ENCODE measurements at places on chromosomes 12 and 14.

- DNase-seq = no peak
These were observed 15.1 kb downstream of the CALCOCO1 start for GRCh38 chr12:53712059-53712643.

DNA sequence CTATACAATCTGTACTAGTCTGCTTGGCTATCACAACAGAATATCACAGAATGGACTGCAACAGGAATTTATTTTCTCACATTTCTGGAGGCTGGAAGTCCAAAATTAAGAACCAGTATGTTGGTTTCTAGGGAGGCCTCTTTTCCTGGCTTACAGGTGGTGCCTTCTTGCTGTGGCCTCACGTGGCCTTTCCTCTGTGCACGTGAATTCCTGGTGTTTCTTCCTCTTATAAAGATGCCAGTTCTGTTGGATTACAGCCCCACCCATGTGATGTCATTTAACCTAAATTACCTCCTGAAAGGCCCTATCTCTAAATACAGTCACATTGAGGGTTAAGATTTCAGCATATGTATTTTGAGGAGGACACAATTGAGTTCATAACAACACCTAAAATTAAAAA is 32.1 kb upstream of the C2CD5 start:
- no peak for DNase-seq

DNA sequence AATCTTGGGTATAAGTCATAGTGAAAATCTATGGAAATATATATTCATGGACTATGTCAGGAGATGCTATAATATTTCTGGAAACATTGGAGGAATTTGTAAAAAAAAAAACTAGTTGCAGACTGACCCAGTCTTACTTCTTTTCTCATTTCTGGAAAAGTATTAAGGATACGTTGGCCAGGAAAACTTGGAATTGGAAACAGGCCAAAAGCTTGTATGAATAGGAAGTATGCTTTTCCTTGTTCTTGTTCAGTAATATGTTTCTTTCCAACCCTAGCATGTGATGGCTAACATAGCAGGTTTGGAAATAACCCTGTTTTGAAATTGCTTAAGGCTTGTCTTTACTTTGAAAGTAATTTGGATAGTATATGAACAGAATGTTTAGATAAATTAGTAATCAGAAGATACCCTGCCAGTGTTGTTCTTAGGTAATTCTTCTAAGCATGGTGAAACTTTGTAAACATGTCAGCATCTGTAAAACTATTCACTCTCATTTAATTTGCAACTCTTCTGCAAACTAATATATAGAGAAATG is 316.2 kb downstream of the NPAS3 start:
- DNase-seq = no peak

GRCh38 chr12:67710582-67710981 is 62.0 kb downstream of the DYRK2 start:
- no peak for DNase-seq

DNA sequence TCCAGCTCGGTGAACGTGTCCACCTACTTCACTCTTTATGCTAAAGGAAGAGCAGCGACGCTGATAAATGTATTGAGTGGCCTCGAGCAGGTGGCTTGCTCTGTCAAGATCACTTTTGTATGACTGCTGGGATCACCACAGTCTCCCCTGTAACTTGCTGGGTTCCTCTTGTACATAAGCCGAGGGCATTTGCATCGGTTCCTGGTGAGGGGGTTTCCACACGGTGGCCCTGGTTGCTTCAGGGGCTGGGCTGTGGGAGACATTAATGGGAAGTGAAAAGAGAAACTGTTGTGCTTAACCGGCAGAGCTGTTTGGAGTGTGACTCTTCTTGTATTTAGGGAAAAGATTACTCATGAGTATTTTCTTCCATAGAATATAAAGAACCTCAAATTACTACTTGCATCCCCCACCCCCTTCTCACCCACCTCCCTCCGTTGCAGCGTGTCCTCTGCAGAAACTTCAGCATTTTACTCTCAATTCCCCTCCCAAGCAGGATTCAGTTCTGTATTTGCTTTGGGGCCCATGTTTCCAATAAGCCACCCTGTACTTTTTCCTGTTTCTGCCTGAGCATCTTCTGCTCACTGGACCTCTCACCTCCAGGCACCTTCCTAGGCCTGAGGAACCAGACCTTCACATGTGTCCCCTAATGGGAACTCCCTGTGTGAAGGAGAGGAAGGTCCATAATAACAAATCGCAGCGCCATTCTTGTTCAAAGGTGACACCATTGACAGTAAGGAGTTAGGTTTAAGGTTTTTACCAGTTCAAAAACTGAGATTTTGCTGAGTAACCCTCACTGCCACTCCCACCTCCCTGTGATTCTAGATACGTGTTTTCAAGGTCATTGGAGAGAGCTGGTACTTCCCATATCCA is 187.0 kb downstream of the ETV6 start:
- no peak for DNase-seq

- no peak for DNase-seq
These were observed 185.5 kb upstream of the ATP2B1 start for GRCh38 chr12:89893972-89894706.

DNA sequence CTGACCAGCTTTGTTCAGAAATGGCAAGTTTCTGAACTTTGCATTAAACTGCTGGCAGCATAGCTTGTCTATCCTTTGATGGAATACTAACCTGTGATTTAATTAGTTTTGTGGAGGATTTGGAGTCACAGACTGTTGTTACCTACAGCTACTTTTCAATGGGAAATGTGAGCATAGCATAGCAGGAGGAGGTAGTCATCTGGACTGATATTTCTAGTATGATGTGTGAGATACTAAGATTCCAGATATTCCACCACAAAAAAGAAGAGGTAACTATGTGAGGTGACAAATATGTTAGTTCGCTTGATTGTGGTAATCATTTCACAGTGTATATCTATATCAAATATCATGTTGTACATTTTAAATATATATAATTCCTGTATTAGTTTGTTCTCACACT is 833.0 kb downstream of the SLC6A15 start:
- no peak for DNase-seq

DNA sequence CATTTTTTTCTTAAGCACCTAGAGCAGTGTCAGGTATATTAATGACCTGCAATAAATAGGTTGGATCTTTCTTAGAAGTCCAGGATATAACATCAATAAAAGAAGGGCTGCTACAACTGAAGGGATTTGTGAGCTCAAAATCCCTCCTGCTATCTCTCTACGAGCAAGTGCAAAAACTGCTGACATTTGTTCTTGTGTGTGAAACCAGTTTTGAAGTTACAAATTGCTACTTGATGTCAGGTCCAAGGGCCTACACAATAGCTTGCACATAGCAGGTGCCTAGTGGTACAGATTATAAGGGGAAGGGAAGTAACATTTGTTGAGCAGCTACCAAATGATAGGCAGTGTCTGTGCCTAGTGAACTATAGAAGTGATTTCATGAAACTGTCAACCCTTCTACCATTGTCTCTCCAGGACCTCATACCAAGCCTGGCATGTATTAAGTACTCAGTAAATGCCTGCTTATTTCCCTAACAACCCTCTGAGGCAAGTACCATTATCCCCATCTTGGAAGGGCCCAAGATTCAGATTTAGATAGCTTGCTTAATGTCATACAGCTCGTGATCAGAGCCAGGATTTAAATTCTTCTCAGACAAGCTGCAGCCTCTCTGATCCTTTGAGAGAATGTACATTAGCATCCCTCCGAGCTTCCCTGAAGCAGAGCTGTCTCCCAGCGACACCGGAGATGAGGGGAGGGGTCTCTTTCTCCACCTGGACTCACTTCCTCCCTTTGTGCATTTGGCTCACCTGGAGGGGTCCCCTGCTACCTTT is 300.3 kb downstream of the ZFP36L1 start:
- no peak for DNase-seq

DNA sequence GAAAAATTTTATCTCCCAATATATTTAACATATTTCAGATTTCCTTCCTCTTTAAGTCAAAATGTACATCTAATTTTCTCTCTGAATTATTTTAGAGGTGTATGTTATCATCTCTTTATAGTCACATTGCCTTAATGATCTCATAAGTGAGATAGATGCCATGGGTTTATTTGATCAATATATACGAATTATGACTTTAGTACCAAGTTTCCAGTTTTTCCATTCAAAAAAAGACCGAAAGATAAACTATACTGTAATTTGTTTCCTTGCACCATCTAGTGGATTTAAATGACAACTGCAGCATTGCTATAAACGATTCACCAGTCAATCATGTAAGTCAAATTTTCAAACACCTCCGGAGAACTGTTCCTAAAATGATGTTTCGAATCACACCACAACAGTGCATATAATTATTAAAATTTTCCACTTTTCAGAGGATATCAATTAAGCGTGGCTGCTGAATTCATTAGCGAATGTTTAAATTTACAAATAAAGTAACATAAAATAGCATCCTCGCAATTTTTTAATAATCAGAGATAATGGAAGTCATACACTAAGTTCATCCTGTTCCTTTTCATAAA is 419 bp upstream of the ATXN7L3B start:
- peak; percentile 16 for DNase-seq

GRCh38 chr12:93536766-93537488 is 35.5 kb upstream of the SOCS2 start:
- no peak for DNase-seq

DNA sequence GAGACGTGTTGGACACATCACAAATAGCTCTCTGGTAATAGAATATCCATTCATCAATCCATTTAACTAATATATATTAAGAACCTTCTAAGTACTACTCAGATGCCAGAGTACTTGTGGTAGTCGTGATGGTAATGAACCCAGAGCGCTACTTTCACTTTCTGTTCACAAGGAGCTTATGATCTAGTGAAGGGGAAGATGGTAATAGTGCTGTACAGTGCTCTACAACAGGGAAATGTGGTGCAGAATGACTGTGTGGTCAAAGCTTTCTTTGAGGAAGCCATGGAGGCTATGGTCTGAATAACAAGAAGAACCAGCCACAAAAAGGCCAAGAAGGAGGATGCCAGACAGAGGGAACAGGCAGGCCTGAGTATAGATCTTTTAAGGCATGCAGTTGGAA is 212.0 kb downstream of the PTPRO start:
- no peak for DNase-seq

- DNase-seq = no peak
These were observed 32.8 kb downstream of the YEATS4 start for GRCh38 chr12:69392179-69392928.

DNA sequence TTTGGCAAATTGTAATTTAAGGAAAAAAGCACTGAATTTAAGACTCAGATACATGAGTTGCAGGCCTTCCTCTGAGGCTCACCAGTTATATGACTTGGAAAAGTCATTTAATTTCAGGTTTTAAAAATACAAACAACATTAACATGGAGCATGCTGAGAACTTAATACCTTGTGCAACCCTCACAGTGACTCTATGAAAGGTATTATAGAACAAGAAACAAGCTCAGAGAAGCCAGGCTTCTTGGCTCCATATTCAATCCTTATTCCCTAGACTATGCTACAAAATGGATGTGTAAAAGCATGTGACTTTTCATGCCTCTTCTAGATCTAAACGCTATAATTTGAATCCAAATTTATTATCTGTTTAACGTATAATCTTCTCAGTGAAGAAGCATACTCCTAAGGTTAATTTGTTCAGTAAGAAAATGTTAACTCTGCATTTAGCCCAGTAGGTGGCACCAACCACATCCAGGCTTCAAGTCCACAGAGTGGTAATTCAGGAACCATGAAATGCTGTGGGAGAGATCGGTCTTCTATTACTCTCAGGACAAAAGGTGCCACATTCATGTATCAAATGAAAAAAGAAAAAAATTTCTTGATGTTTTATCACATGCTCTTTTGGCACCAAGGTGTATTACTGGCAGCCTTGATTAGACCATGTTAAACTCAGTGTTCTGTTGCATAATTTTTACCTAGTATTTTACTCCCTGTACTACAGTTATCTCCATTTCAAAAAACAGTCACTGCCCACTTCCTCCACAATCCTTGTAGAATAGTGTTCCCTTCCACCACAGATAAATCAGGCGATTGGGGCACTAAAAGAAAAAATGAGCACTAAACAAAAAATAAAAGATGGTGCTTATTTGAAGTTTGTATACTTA is 9.3 kb downstream of the CCDC196 start:
- no peak for DNase-seq

- DNase-seq = no peak
These were observed 127.4 kb downstream of the CACNA1C start for GRCh38 chr12:2179953-2180736.

DNA sequence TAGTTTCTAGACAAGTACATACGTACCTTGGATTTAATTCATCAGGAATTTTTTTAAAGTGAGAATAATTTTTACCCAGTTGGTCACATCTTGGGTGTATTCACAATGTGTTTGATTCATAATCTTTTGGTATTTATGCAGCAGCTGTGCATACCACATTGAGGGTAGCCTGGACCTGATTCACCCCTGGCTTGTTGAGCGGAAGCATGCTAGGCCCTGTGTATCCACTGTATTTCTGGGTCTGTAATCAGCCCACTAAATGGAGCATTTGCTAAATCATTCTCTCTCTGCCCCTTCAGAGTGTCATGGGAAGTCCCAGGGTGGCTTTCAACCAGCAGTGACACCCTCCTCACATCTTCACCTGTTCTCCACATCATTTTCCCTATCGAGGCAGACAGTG is 203.8 kb upstream of the RGS6 start:
- no peak for DNase-seq

DNA sequence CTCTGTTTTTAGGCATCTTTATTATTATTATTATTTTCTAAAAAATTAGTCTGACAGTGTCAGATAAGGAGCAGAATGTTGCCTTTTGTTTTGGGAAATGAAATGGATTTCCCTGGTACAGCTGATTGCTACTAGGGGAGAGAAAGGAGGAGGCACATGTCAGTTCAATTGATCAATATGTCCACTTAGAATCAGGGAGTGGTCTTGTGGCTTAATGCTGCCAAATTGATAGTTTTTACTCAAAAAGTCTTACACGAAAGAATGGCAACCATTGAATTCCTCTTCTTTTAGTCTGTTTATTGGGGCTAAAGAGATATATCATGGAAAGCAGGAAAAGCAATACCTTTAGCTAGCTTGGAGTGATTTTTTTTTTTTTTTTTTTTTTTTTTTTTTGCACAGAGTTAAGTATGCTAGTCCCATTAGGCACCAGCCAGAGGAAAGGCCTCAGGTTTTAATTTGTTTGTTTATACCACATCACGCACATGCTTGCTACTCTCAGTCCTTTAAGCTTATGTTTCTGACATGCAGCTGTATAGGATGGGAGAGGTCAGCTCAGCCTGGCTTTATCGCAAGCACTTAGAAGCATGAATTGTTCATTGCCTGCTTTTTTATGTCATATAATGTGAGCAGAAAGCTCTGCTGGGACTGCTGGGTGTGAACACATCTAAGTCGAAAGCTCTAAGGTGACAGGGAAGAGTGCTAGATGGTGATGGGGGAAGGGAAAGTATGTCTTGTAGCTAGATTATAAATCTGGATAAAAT is 1.4 kb downstream of the AKAP6 start:
- no peak for DNase-seq

- DNase-seq = no peak
These were observed 27.8 kb downstream of the AREL1 start for GRCh38 chr14:74685056-74685455.

GRCh38 chr14:28381656-28382055 is 384.9 kb upstream of the FOXG1 start:
- no peak for DNase-seq

- no peak for DNase-seq
These were observed 284.6 kb upstream of the NPAS3 start for GRCh38 chr14:32654106-32654505.

Data from NCI-H1048 (cell line).